Chondrocyte (in vitro differentiated cells): ENCODE measurements at places on chromosomes 13 and 19. TPM values are rescaled to one million over a fixed set of nuclear protein-coding genes. Genes with fewer than 3 reads are reported as not detected.

DNA sequence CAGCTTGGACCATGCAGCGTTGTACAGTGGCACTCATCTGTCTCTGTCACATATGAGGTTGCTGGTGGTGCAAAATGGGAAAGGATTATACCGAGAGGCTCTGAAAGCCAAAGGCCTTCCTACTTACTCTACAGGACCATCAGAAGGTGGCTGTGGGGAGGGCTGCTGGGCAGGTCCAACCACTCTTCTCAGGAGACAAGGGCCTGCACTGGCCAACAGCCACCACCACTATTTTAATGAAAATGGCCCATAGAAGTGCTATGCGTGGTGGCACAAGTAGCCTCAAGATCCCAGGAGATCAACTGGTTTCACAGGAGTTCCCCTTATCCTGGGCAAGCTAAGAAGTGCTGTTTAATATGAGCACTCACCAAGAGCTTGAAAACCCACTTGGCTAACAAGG is 52.3 kb downstream of the MRPL57 start:
- DNase-seq, result no peak

GRCh38 chr13:42649831-42650230 is 75.9 kb downstream of the TNFSF11 start:
- DNase-seq, result no peak

DNA sequence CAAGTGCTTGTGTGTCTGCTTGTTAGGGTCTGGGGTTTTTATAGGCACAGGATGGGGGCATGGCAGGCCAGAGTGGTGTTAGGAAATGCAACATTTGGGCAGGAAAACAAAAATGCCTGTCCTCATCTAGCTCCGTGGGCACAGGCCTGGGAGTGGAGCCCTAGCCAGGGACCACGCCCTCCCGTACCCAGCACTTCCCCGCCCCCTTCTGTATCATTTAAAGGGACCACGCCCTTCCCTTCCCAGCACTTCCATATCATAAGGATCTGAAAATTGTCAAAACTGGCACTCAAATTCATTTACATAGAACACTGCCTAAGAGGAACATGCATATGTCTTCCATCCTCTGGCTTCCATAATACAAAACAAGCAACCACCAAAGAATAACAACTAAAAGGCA is 185.8 kb downstream of the B3GLCT start:
- DNase-seq, result no peak

GRCh38 chr13:27450921-27451471 is 632 bp upstream of the MTIF3 start:
- peak; percentile 76 for DNase-seq

GRCh38 chr13:59861676-59862075 is 302.1 kb downstream of the DIAPH3 start:
- no peak for DNase-seq

- DNase-seq, result no peak
Measured at GRCh38 chr13:33794576-33794975, 23.4 kb upstream of the RFC3 start.

DNA sequence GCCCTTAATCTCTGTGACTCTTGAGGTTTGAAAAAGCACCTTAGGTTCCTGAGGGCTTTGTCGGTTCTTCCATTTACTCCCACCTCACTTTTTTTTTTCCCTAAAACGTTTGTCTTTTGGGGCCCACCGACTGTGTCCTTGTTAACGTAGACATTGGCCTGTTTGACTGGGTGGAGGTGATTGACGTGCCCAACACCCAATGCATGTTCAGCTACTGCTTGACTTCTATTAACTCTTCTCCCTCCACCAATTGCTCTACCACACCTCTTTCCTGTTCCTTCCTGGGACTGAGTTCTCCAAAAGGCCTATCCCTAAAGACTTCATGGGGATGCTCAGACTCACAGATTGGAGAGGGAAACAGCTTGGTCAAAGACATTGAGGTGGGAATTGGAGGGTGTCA is 17.3 kb downstream of the CKM start:
- DNase-seq, result no peak

ZNF536 gene
- not detected in 3 replicates for total RNA-seq

SIRT2 gene
- 54.0 to 57.1 TPM (median 54.2 TPM) in 3 replicates for total RNA-seq
